ENCODE measurements at places on chromosomes 13 and 19. TPM values are rescaled to one million over a fixed set of nuclear protein-coding genes. Genes with fewer than 3 reads are reported as not detected.
A peak's percentile ranks its signal among the peaks of the same experiment; 100 is the strongest.

Gene ANO8
- 5.4 TPM for total RNA-seq

DNA sequence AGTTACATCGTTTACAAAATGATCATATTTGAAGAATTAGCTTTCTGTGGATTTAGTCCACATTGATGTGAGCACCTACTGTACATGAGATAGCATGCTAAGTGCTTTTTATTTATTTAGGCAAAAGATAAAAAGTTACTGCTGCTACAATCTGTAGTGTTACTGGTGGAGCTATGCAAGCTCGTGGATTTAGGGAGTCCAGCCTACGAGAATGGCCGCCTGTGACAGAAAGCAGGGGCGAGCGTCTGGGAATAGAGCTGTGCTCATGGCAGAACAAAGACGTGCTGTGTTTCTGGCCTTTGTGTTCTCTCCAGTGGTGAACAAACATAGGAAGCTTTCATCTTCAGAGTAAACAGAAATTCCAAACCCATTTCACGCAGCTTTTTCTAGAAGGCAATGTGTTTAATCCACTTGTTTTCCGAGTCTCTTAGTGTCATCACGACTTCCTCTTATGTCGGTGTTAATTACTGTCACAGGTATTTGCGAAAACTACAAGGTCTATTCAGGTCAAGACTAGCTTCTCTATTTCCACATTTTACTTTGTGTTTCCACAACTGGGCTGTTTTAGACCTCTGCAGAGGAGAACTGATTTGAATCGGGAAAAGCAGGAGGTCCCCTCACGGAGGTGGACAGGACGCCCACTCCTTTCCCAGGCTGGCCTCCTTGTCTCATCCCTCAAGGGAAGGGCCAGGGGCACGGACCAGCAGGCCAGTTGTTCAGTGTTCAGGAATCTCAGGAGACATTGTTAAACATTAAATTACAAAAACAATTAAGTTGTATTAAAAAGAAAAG, 67.3 kb downstream of the ATP11A start:
- no peak overlapping the region for H3K27ac ChIP-seq
- peaks cover 2% of the 10 kb centered on the region for H3K36me3 ChIP-seq
- peaks cover 15% of the 10 kb centered on the region for H3K4me1 ChIP-seq

DNA sequence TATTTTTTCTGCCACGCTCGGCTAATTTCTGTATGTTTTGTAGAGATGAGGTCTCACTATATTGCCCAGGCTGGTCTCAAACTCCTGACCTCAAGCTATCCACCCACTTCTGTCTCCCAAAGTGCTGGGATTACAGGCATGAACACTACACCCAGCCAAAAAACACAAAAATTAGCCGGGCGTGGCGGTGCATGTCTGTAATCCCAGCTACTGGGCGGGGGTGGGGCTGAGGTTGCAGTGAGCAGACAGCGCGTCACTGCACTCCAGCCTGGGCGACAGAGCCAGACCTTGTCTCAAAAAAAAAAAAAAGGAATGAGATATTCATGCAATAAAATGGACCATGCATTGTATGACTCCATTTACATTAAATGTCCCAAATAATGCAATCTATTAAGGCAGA, 32.2 kb downstream of the VASP start:
- no peaks in the 10 kb centered on the region for H3K36me3 ChIP-seq
- no peak overlapping the region for H3K27ac ChIP-seq
- H3K27me3 ChIP-seq: no peaks in the 10 kb centered on the region

GRCh38 chr13:105139380-105140285, 1395.8 kb downstream of the EFNB2 start:
- H3K4me1 ChIP-seq: peaks cover 19% of the 10 kb centered on the region
- peak overlapping the region; percentile 99 for H3K27ac ChIP-seq
- no peaks in the 10 kb centered on the region for H3K27me3 ChIP-seq
- no peaks in the 10 kb centered on the region for H3K36me3 ChIP-seq
- peak; percentile 73 for DNase-seq

- H3K4me1 ChIP-seq: peaks cover 26% of the 10 kb centered on the region
- DNase-seq: no peak
- no peaks in the 10 kb centered on the region for H3K27me3 ChIP-seq
- no peak overlapping the region for H3K4me3 ChIP-seq
These were observed 28.0 kb downstream of the AKT2 start for GRCh38 chr19:40257096-40257517.

GRCh38 chr13:113170511-113170910, 12.1 kb downstream of the PROZ start:
- no peaks in the 10 kb centered on the region for H3K27me3 ChIP-seq
- no peak overlapping the region for H3K4me3 ChIP-seq

DNA sequence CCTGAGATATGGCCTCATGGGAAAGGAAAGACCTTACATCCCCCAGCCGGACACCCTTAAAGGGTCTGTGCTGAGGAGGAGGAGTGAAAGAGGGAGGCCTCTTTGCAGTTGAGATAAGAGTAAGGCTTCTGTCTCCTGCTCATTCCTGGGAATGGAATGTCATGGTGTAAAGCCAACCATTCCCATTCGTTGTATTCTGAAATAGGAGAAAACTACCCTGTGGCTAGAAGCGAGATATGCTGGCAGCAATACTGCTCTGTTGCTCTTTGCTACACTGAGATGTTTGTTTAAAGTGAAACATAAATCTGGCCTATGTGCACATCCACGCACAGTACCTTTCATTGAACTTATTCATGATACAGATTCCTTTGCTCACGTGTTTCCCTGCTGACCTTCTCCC, 783 bp upstream of the ZNF587B start:
- no peak overlapping the region for H3K4me3 ChIP-seq
- H3K27ac ChIP-seq: peak overlapping the region; percentile 46
- H3K27me3 ChIP-seq: no peaks in the 10 kb centered on the region

DNA sequence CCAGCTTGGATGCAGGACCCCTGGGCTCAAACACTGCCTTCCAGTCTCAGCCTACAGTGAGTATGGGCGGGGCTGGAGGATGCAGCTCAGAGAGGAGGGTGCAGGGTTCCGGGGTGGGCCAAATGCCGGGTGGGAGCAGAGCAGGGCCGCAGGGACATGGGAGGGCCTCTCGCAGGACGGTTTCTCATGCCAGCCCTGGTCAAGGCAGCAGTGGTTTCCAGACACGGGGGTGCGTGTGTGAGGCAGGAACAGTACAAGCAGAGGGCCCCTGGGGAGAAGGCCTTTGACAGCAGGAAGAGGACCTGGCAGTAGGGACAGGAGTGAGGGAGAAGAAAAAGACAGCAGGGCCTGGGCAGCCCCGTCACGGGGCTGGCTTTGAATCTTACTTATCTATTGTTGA, 34.1 kb downstream of the CRTC1 start:
- H3K4me3 ChIP-seq: no peak overlapping the region
- H3K27ac ChIP-seq: no peak overlapping the region
- no peaks in the 10 kb centered on the region for H3K27me3 ChIP-seq
- H3K4me1 ChIP-seq: peaks cover 34% of the 10 kb centered on the region

GRCh38 chr19:38457202-38457601, 23.7 kb downstream of the RYR1 start:
- no peak overlapping the region for H3K27ac ChIP-seq
- no peak overlapping the region for H3K4me3 ChIP-seq
- no peak for DNase-seq
- peaks cover 2% of the 10 kb centered on the region for H3K27me3 ChIP-seq

GRCh38 chr13:109191413-109191812, 562.0 kb downstream of the MYO16 start:
- H3K27ac ChIP-seq: no peak overlapping the region
- H3K4me3 ChIP-seq: no peak overlapping the region
- peaks cover 9% of the 10 kb centered on the region for H3K27me3 ChIP-seq
- no peaks in the 10 kb centered on the region for H3K36me3 ChIP-seq
- no peaks in the 10 kb centered on the region for H3K4me1 ChIP-seq

DNA sequence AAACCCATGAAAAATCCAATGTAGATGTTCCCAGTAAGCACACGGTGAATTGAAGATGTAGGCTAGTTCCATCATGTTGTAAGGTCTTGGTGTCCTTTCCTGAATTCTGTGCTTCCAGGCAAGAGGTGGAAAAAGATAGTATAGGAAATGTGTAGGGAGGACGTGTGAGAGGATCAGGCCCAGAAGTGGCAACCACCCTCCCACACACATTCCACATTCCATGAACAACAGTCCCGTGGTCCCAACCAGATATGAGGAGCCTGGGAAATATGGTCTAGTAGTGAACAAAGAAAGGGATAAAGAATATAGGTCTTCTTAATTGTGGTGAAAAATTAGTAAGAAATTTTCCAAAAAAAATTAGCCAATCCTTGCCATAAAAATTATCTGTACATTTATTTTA, 1254.2 kb upstream of the SLC10A2 start:
- no peaks in the 10 kb centered on the region for H3K36me3 ChIP-seq
- DNase-seq: no peak
- no peaks in the 10 kb centered on the region for H3K4me1 ChIP-seq
- peaks cover 1% of the 10 kb centered on the region for H3K27me3 ChIP-seq
- no peak overlapping the region for H3K27ac ChIP-seq

- no peaks in the 10 kb centered on the region for H3K36me3 ChIP-seq
- DNase-seq: no peak
- peaks cover 14% of the 10 kb centered on the region for H3K4me1 ChIP-seq
- H3K4me3 ChIP-seq: no peak overlapping the region
- H3K27ac ChIP-seq: no peak overlapping the region
These were observed 61.3 kb downstream of the SLC7A9 start for GRCh38 chr19:32808236-32808635.
